ENCODE measurements at places on chromosomes 2 and 18.
A peak's percentile ranks its signal among the peaks of the same experiment; 100 is the strongest.

DNA sequence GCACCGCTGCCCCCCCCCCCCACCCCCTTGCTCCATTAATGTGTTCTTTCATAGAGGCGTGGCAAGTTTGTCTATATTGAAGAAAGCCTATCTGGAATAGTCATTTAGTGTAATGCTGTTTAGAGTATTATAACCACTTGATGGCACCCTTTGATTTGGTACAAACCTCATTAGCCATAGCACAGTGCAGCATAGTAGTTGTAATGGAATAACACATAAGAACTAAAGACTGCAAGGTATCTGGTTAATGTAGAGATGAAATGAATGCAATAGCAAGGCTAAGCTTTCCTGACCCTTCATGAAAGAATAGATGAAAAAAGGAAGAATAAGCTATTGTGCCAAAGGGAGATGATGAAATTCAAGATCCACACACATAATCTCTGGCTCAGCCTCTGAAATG lies 81.9 kb downstream of the EHBP1 start:
- peak; percentile 25 for DNase-seq

- DNase-seq: no peak
Measured at GRCh38 chr2:231479455-231479854, 15.2 kb upstream of the NCL start.

GRCh38 chr2:154974041-154974440 lies 275.5 kb downstream of the KCNJ3 start:
- DNase-seq: no peak

GRCh38 chr2:54247115-54247514 lies 8.9 kb downstream of the TSPYL6 start:
- DNase-seq: no peak

DNA sequence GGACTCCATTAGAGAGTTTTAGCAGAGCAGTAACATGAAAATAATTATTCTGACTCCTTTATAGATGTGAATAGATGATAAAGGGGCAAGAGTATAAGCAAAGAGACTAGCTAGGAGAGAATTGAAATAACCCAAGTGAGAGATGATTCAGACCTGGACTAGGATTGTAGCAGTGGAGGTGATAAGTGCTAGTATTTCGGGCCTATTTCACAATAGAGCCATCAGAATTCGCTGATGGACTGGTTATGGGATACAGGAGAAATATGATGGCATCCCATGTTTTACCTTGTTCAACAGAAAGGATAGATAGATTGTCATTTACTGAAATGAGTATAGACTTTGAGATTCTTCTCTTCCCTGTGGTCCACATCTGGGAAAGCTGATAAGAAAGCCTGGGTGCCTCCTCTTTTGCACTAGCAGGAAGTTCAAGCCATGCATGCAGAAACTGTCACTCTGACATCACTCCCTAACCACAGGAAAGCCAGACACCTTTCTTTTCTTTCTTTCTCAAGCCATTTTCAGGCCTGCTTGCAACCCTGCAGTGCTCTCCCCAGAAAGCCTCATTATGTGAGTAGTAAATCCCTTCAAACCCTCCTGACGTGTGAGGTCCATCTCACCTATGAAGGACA lies 25.3 kb downstream of the DYNAP start:
- no peak for DNase-seq

- no peak for DNase-seq
Measured at GRCh38 chr2:177256026-177256425, 8.5 kb downstream of the NFE2L2 start.

DNA sequence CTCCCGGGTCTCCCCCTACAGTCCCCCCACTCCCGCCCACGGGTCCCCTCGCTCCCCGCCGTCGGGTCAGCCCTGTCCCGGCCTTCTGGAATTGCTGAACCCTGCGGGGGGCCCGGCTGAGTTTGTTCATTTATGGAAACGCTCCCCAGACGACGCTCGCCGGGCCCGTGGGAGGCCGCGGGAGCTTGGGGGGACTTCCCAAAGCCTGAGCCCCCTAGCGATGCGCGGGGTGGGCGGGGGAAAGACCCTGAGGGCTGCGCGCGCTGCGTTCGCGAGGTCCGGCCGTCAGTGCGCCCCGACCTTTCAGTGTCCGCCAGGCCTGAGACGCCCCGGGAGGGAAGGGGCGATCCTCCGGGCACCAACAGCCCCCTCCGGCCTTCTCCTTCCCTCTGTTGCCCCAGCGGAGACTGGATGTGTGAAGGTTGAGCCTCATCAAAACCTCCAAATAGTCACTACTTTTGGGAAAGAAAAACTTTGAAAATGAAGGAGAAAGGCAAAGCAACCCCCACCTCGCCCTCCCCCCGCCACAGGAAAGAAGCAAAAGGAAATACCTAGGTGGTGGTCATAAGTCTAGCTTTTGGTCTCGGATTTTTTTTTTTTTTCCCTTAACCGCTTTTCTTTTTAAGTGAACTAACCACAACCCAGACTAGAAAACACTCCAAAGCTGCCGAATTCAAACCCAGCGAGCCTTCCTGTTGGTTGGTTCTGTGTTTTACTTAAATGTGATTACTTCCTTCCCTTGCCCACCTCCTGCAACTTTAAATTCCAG lies 509 bp upstream of the CYS1 start:
- no peak for DNase-seq

DNA sequence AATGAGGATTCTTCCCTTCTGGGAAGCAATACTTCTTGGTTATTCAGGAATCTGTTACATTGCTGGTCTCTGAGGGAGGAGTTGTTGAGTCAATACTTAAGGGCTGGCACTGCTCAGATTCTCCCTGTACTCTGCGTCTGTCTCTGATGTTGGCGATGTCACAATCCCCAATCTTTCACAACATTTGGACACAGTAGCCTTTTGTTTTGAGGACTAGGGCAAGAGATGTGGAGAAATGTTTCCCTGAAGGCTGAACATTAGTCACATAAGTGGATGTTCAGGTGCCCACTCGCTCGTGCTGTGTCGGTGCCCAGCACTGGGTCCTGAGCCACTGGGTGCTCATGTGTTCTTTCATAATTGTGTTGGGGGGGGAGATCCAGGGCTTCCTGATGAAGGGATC lies 55.0 kb downstream of the MAPK4 start:
- DNase-seq: no peak

- no peak for DNase-seq
Measured at GRCh38 chr2:65586516-65586915, 154.1 kb upstream of the SPRED2 start.

DNA sequence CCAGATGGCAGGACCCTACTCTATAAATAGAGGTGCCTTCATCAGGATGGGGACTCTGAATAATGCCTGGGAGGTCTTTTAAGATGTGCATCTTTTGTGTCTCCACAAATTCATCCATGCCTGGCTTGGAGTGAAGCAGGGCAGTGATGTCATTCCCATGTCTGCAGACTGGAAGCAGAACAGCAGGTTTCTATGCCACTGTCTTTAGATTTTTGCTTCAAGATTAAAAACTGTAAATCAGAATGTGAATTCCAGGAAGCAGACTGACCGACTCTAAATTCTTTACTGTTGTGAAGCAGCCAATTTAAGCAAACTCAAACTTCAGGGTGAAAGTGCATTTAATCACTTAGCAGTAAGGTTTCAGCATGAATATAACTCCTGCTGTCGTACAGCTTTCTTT lies 159.3 kb downstream of the SCG2 start:
- no peak for DNase-seq

DNA sequence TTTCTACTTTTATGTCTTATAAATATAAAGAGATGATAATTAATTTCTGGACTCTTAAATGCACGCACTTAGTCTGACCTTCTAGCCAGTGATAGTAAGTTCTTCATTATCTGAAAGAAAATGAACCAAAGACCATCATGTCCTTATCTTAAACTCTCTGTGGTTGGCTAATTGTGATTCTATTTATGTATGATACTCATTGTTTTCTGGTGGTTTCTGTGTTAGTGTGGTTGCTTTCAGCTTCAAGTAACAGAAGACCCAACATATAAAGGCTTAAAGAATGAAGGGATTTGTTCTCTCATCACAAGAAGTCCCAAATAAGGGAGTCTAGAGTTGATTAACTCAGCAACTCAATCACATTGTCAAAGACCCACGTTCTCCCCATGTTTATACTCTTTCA lies 225.2 kb upstream of the TANK start:
- DNase-seq: no peak

DNA sequence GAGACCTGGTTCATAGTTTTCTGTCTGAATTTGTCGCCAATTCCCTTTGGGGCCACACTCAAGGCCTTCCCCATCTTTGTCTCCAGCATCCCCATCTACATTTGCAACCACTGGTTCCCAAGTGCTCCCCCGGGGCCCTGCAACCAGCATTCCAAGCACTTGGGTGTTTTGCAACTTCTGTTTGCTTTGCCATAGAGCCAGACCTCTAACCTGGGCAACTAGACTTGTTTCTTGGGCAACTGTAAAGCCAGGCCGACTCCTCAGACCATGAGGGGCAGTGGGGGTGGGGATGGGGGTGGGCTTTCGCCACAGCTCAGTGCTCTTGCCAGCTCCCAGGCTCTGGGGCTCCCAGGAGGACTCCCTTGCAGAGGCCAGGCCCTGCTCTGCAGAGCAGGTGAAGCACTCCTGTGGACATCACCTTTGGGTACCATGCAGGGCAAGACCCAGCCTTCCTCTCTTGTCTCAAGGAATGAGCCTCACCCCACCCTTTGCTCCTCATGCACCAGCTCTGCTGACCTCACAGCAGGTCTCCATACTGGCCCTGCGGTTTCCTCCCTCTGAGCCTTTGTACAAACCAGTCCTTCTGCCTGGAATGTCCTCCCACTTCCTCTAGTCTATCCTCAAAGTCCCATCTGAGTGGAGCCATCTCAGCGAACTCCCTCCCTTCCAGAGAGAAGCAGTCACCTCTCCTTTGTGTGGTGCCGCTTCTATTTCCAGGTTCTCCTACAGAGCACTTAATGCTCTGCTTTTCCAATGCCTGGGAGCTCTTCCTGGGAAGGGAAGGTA lies 126.7 kb upstream of the MYCN start:
- DNase-seq: no peak

- no peak for DNase-seq
Measured at GRCh38 chr2:212549463-212549862, 10.9 kb upstream of the ERBB4 start.

- DNase-seq: peak; percentile 90
Measured at GRCh38 chr2:225889452-225889851, 489.9 kb downstream of the NYAP2 start.

GRCh38 chr2:229520691-229521096 lies 193.7 kb downstream of the DNER start:
- no peak for DNase-seq

DNA sequence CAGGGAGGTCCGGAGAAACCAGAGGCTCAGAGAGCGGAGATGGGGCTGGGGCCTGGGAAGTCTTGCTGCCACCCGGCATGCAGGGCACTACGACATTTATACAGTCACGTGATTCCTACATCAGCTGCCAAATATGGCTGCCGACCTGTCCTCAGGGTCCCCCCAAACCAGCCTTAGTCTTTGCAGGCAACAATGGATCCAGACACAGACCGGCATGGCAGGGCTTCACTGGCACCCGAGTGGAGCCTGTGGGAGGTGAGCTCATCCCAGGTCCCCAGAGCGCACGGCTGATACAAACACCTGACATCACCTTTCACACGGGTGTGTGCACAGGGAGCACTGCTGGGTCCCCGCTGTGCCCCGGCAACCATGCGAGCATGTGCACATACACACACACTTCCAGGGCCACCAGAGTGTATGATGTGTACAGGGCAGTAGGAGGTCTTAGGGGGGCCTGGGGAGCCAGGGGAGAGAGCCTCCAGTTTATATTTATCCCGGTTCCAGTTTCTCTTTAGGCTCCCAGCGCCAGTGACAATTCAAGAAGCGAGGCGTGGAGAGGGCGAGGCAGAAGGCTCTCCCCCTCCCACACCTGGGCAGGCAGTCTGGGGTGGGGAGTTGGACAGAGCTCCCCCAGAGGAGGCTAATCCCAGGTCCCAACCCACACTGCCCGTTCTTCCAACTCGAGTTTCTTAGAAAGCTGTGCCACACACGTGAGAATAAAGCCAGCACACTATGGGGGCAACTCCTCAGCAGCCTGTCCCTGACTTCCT lies 2.7 kb downstream of the SEMA4C start:
- DNase-seq: no peak

DNA sequence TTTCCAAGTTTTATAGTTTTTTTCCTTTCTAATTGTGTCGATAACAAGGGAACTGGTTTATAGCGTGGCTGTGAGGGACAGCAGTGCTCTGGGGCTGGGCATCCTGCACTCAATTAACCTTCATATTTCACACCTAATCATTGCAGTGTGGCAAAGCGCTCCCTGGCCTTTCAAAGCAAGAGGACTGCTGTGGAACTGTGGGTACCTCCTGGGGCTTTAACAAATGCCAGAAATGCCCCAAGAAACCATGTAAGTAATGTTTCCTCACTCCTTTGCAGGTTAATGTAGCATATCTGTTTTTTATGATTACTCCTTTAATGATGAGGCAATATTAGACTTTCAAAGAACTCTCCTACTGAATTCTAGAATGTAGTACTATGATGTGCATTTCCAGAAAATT lies 259.0 kb upstream of the RASGRP3 start:
- no peak for DNase-seq

GRCh38 chr2:96090196-96090926 lies 26.0 kb downstream of the ADRA2B start:
- DNase-seq: no peak

All from foreskin fibroblast (primary cell).